ENCODE measurements at places on chromosomes 11 and 22. TPM values are rescaled to one million over a fixed set of nuclear protein-coding genes. Genes with fewer than 3 reads are reported as not detected.

Gene IRAG1
- total RNA-seq = 348 TPM

- no peak for DNase-seq
Measured at GRCh38 chr11:83318931-83319330, 32.8 kb upstream of the CCDC90B start.

Gene CRYAB
- 527 TPM for total RNA-seq

- DNase-seq = no peak
Measured at GRCh38 chr11:93972790-93973189, 48.4 kb upstream of the HEPHL1 start.

Gene PRRG4
- 0.83 TPM for total RNA-seq

Gene LYVE1
- 112 TPM for total RNA-seq

GRCh38 chr11:66718320-66718971, 10.6 kb downstream of the SPTBN2 start:
- DNase-seq = no peak

DNA sequence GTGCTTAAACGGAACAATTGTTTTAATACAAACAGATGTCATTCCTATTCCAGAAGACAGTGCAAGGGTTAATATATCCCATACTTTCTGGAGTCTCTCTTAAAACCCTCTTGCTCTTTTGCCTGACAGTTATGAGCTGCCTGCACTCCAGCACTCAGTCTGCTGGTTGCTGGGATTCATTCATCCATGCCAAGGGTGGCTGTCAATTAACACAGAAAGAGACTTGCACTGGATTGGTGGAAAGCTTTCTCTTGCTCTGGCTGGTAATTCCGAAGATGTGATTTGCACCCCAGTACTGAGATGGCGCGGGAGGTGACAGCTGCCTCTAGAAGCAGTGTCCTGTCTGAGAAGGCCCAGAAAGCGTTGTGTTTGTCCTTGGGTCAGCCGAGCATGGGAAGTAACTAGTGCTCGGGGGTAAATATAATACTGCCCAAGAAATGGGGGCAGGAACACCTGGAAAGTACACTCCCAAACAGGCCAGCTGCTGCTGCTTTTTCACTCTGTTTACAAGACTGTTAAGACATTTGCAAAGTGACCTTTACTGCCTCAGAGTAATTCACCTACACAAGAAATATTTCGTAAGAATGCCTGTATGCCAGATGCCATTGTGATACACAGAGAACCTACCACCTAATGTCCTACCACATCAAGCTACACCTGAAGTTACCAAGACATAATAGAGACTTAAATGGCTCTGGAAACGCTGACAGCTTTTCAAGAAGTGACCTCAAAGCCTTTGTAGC, 20.5 kb downstream of the SCUBE2 start:
- DNase-seq = peak; percentile 23

DNA sequence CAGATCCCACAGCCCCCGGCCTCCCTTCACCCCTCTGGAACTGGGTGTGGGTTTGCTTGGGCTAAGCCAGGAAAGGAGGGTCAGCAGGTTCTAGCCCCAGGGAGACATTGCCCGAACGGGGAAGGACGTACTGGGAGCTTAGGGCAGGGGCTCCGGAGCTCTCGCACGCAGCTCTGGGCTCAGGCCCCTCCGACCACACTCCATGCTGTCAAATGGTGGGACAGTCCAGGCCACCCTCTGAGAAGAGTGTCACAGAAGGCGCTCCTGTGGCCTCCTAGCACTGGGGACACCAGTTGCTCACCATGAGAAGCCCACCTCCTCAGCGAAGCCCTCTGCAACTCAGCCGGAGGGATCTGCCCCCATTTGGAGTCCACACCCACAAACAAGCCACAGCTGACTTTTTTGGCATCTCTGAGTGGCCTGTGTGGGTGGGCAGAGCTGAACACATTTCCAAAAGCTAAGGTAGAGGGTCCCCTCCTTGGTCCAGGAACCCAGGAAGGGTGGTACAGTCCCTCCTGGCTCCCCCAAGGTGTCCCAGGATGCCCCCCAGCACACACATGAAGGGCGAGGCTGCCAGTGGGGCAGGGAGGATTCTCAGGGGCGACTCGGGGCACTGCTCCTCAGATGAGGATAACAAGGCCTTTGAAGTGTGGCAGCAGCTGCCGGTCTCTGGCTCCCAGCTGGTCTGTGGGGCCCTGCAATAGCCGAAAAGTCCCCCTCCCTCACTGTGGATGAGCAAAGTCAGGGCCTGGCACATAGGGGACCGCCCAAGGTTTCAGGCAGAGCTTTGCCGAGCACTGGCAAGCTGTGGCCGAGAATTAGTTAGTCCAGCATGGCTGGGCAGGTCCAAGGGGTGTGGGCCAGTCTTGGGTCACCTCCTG, 13.0 kb upstream of the TEF start:
- no peak for DNase-seq

Gene CCDC15
- 1.6 TPM for total RNA-seq

DNA sequence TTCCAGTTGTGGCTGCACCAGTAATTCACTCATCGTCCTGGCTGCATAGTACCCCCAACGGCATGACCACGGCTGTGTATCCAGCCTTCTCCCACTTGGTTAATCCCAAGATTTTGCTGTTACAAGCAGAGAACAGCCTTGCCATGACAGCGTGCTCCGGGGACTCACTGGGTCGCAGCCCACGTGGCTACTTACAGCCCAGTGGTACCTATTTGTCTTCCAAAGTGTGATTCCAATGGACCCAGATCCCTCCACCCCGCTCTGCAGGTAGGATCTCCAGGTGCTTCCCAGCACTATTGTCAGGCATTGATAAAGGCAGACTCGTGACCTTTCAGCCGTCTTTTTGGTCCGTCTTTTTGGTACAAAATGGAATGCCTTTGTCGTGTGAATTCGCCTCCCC, 119.0 kb upstream of the FGF3 start:
- DNase-seq = peak; percentile 73

DNA sequence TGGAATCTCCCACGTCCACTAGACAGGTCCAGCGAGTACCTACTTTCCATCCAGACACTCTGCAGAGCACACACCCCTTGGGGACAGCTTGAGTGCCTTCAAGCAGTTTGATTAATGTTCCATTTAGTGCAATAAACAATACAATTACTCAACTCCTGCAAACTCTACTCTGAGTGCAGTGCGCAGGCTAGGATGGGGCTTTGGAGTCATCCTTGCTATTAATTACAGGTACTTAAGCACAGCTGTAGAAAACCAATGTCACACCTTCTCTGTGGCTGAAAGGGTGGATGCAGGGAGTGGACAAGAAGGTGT, 82.6 kb downstream of the MN1 start:
- no peak for DNase-seq

Gene HOATZ
- total RNA-seq = not detected

Gene FXYD2
- 3.6 TPM for total RNA-seq

DNA sequence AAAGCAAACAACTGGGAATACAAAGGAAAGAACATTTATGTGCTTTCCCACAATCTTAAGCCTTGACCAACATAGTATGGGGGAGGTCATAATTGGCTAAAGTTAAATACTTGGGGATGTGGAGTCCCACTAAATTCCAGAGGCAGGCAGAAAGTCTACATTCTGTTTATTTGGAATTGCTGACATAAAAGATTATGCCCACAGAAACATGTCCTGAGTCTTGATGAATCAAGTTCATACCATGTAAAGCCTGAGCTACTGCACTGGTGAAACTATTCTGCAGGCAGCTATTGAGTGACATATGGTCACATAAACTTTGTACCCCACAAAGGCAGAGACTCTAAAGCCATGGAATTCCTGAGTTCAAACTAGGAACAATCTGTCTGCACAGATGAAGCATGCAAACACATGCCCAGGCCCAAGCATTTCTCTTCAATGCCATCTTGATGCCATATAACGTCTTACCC, 69.9 kb upstream of the CHRM4 start:
- DNase-seq = no peak

Gene OOSP4A
- total RNA-seq = not detected

Gene OR10A2
- not detected for total RNA-seq

GRCh38 chr11:102510439-102511135, 20.0 kb downstream of the MMP7 start:
- no peak for DNase-seq

GRCh38 chr11:37811349-37811748, 1213.3 kb upstream of the RAG2 start:
- DNase-seq = peak; percentile 48

DNA sequence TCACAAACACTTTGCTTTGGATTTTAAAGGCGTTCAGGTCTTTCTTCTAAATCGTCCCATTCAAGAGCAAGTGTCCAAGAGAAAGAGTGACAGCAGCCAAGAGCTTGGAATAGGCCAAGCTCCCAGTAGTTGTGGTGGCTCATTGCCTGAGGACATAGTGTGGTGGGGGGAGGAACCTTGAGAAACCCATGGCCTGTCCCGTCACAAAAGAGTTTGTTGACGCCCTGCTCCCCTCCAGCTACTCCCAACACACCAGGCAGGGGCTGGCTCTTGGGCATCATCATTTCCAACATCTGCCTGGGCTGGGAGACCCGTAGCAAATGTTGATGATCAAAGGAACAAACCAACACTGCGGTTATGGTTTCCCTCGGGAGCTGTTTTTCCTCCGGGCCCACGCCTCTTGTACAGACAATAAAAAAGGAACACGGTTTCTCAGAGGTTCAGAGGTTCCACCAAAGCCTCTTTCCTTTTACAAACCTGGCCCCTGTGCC, 20.8 kb downstream of the FADS3 start:
- no peak for DNase-seq

Gene UPK2
- not detected for total RNA-seq

DNA sequence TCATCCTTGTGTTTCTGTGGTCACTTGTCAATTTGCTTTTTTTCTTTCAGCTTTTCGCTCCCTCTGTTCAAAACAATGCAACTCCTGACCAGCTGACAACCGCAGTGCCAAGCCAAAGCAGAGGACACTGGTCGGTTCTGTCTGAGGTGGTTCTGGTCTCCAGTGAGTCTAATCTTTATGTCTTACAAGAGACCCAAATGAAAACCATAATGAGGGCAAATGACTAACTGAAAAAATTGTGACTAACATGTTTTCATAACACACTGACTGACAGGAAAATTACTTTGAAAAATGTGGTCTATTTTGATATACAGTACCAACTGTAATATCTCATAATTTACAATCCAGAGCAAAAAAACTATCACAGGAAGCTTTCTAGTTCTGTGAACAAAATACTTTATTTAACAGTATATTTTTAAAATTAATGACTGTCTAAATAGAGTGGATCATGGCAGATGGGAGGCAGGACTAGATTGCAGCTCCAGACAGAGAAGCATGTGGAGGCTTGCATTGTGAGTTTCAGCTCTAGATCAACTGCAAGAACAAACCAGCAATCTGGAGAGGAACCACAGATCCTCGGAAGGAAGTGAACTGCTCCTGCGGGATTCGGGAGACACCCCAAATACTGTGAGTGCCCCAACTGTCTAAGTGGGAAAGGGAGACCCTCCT, 311.8 kb downstream of the SBF2 start:
- no peak for DNase-seq

- DNase-seq = no peak
Measured at GRCh38 chr11:34926831-34927132, 10.4 kb downstream of the PDHX start.

- no peak for DNase-seq
Measured at GRCh38 chr11:14059491-14059890, 97.0 kb downstream of the SPON1 start.

DNA sequence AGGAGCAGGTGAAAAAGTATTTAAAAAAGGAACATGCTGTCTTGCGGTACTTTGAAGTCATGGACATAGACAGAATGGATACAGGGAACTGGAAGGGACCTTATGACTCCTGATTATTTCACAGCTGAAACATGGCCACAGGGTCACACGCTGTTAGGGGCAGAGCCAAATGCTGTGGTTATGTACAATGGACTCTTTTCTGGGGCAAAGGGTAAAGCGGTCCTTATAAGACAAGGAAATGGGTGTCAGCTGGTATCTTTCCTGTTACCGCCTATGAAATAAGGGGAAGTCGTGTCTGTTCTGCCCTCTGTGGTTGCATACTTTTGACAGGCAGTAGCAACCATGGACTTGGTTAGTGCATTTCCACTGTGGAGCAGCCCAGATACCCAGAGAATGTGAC, 12.8 kb upstream of the ST14 start:
- DNase-seq = no peak

Gene MS4A6E
- total RNA-seq = not detected

DNA sequence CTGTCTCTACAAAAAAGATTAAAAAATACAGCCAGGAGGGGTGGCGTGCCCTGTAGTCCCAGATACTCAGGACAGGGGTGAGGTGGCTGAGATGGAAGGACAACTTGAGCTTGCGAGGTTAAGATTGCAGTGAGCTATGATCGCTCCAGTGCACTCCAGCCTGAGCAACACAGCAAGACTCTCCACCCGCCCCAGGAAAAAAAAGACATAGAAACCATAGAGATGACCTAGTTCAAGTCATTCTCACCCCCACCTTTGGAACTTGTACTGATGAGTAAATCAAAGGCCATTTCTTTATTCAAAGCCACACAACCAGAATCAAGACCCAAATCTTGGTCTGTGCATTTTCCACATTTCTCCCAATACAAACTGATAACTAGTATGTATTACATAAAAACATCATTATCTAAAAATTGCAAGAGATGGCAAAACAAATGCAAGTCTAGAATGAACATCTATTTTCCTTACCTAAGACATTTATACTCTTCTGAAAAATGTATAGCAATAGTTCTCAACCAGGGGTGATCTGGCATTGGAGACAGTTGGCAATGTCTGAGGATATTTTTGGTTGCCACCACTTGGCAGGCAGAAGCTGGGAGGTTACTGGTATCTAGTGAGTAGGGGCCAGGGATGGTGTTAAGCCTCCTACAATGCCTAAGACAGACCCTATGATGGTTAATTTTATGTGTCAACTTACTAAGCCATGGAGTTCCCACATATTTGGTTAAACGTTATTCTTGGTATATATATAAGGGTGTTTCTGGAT, 34.6 kb downstream of the LGR4 start:
- no peak for DNase-seq

Gene SEPTIN3
- 0.14 TPM for total RNA-seq

DNA sequence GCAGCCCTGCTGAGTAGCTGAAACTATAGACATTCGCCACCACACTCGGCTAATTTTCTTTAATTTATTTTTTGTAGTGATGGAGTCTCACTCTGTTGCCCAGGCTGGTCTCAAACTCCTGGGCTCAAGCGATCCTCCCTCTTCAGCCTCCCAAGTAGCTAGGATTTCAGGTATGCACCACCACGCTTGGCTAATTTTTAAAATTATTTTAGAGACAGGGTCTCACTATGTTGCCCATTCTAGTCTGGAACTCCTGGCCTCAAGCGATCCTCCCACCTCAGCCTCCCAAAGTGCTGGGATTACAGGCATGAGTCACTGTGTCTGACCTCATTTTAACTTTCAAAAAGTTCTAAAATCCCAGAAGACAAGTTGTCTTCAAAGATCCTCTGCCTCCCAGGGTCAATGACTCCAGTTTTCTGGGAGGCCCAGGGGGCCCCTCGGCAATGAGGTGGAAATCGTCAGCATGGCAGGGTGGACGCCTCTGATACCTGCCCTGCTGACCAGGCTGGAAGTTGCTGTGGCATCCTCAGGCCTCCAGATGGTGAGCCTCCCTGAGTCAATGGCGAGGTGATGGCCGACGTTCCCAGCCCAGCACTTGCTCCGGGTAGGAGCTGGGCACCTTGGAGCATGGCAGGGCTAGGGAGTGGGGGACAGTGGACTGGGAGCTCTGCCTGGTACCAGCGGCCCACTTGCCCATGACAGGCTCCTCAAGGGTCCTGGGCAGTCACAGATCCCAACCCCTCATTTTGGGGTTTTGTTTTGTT, 31.1 kb downstream of the RPL3 start:
- DNase-seq = no peak

Gene MGAT3
- total RNA-seq = 2.3 TPM

- no peak for DNase-seq
Measured at GRCh38 chr22:24200619-24201212, 19.4 kb downstream of the SUSD2 start.

Measured in posterior vena cava (tissue), 2 donors.